Neural crest cell (in vitro differentiated cells): ENCODE measurements at places on chromosomes 4 and X.

- DNase-seq, result no peak
Measured at GRCh38 chrX:40912576-40912975, 172.7 kb upstream of the USP9X start.

GRCh38 chr4:137861682-137862081, 329.4 kb upstream of the PCDH18 start:
- DNase-seq, result no peak

- no peak for DNase-seq
Measured at GRCh38 chr4:161393602-161394001, 770.2 kb downstream of the FSTL5 start.

- DNase-seq, result no peak
Measured at GRCh38 chr4:6306299-6306698, 36.6 kb downstream of the WFS1 start.

- DNase-seq, result no peak
Measured at GRCh38 chr4:57926311-57926710, 816.1 kb upstream of the IGFBP7 start.

- no peak for DNase-seq
Measured at GRCh38 chrX:119228512-119229252, 7.4 kb upstream of the PGRMC1 start.

DNA sequence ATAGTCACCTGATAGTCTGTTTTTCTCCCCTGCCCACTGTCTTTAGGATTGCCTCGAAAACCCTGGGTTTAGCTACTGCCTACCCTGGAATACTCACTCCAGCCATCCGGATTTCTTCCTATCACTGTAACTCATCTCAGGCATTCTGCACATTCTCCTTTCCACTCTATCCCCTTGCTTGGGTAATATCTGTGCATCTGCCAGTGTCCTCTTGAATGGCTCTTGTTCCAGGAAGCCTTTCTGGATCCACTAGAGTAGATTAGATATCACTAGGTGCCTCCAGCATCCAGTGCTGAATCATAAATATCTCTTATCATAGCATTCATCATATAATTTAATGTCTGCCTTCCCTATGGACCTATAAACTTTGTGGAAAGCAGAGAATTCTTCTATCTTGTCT, 17.1 kb upstream of the GALNT7 start:
- no peak for DNase-seq

GRCh38 chrX:107537815-107538214, 88.4 kb downstream of the FRMPD3 start:
- peak; percentile 8 for DNase-seq

- DNase-seq, result no peak
Measured at GRCh38 chr4:98318521-98318920, 57.3 kb downstream of the RAP1GDS1 start.

GRCh38 chrX:13346646-13347045, 26.8 kb upstream of the ATXN3L start:
- DNase-seq, result no peak

DNA sequence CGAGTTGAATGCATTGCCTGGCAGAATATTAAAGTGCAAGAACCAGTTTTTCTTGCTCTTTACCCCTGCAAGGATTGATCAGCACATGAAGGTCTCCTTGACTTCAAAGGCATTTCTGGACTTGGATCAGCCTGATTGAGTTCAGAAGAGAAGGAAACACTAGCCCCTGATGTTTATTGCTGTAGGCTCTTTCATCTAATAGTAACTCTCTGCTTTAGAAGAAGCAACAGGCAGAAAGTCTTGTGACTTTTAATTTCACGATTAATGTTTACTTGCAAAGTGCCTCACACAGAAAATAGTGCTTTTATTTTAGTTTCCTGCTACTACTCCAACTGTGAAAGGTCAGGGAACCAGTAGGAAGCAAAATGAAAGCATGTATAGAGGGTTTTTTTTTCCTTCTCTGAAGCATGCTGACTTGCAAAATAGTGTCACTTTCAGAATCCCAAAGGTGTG, 69.1 kb downstream of the PCDH7 start:
- no peak for DNase-seq

- DNase-seq, result no peak
Measured at GRCh38 chrX:41164449-41164848, 79.2 kb downstream of the USP9X start.

DNA sequence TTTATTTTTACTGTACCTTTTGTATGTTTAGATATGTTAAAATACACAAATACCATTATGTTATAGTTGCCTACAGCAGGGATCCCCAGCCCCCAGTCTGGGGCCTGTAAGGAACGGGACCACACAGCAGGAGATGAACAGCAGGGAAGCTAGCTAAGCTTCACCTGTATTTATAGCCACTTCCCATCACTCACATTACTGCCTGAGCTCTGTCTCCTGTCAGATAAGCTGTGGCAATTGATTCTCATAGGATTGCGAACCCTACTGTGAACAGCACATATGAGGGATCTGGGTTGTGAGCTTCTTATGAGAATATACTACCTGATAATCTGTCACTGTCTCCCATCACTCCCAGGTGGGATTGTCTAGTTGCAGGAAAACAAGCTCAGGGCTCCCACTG, 73.9 kb downstream of the BMPR1B start:
- DNase-seq, result no peak

DNA sequence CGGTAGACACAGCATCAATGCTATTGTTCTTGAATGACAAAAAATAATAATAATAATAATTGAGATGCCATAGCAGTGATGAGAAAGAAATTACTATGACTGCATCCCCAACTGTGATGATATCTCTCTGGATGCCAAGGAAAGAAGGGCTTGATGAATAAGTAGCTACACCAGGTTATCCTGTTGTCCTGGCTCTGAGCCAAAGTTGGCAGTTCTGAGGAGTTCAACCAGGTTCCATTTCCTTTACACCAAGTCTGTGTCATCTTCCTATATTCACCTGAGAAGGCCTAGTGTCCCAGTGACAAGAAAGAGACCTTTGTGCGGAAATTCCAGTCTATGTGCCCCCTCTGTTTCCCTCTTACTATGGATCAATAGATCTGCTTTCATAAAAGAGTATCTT, 3.4 kb upstream of the MAML3 start:
- DNase-seq, result no peak

- DNase-seq, result peak; percentile 8
Measured at GRCh38 chr4:7876201-7876875, 63.3 kb downstream of the AFAP1 start.

GRCh38 chr4:101306764-101307615, 40.3 kb downstream of the PPP3CA start:
- DNase-seq, result no peak

DNA sequence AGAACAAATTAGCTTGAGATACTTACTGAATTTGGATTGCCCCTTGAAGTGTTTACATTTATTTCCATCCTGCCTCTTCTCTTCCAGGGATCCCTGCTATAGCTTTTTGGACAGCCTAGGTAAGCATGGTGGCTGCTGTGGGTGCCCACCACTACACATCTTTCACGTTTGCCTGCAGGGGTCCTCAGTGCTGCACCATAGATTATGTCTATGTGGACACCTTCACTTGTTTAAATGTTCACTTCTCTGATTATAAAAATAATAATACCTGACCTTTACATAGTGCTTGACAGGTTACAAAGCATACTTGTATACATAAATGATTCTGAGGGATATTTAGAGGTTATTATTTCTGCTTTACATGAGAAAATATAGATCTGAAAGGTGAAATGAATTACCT, 67.9 kb upstream of the SLC4A4 start:
- DNase-seq, result peak; percentile 27

DNA sequence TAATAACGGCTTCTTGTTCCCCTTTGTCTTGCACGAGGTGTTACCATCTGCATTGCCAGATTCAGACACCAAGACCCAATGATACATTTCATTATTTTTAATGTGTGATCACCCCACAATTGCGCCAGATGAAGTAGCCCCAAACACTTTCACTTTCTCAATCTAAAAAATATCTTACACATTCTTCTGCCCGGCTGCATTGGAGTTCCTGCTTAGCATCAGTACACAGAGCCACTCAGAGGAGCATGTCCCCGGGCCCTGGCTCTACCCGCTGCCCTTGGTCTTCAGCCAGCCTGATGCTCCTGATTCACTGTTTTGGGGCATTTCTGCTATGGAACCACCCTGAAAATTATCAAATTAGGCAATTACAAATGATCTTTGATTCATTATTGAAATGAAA, 66.0 kb upstream of the TENM3 start:
- DNase-seq, result no peak

DNA sequence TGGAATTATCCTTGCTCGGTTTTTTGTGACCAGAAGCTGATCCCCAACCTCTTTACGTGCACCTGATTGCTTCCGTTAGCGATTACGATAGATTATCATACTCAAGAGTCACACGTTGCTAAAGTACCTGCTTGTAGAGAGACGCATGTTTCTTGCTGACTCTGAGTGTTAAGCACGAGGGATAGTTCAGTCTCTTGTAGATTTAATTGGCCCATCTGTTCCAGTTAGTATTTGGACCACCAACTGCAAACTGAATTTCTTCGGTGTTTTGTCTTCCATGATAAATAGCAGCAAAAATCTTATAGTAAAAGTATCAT, 516 bp upstream of the COX18 start:
- DNase-seq, result no peak

DNA sequence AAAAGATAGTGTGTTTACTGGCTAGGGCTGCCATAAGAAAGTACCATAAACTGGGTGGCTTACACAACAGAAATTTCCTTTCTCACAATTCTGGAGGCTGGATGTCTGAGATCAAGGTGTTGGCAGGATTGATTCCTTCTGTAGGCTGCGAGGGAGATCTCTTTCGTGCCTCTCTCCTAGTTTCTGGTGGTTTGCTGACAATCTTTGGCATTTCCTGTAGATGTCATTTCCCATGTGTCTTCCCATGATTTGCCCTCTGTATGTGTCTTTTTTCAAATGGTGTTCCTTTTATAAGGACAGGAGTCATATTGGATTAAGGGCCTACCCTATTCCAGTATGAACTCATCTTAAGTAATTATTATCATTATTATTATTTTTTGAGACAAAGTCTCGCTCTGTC, 27.9 kb upstream of the LCORL start:
- DNase-seq, result no peak

DNA sequence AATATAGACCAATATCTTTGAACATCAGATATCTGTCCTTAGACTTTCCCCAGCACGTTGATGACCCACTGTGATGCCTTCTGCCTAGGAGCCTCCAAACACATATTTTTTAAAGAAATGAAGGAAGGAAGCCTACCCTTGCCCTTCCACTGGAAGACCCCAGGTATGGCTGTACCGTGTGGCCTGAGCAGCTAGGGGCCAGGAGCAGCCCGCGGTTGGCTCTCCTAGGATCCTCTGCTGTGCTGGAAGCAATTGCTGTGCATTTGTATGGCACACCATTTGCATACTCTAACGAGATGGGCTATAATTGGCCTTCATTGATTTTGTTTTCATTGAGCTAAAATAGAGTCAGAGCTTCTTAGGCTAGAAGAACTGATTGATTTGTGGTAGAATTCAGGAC, 128.8 kb downstream of the GPAT3 start:
- no peak for DNase-seq

- DNase-seq, result no peak
Measured at GRCh38 chr4:40617872-40618271, 11.8 kb downstream of the RBM47 start.

GRCh38 chr4:87239821-87240220, 19.4 kb upstream of the KLHL8 start:
- no peak for DNase-seq

- DNase-seq, result peak; percentile 6
Measured at GRCh38 chrX:143633461-143634308, 2.2 kb downstream of the SLITRK4 start.

- no peak for DNase-seq
Measured at GRCh38 chr4:83759611-83760010, 223.7 kb downstream of the GPAT3 start.

- no peak for DNase-seq
Measured at GRCh38 chr4:152946446-152946845, 10.3 kb downstream of the FHDC1 start.

DNA sequence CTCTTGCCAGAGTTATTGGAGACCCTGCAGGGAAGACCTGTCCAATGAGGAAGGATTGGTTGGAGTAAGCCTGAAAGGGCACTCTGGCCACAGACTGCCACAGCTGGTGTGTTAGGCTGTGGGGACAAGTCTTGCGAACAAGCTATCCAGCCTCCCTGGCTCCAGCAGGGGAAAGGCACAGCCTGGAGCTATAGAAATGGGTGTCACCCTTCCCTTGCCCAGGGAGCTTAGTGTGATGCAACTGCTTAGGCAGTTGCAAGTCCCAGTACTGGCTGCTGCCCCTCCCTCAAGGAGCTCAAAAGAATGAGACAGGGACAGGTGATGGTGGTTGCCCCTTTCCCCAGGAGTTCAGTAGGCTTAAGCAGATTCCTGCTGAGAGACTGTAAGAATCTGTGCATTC, 165.7 kb upstream of the CT83 start:
- no peak for DNase-seq

GRCh38 chr4:37876156-37876555, 14.7 kb upstream of the TBC1D1 start:
- no peak for DNase-seq

DNA sequence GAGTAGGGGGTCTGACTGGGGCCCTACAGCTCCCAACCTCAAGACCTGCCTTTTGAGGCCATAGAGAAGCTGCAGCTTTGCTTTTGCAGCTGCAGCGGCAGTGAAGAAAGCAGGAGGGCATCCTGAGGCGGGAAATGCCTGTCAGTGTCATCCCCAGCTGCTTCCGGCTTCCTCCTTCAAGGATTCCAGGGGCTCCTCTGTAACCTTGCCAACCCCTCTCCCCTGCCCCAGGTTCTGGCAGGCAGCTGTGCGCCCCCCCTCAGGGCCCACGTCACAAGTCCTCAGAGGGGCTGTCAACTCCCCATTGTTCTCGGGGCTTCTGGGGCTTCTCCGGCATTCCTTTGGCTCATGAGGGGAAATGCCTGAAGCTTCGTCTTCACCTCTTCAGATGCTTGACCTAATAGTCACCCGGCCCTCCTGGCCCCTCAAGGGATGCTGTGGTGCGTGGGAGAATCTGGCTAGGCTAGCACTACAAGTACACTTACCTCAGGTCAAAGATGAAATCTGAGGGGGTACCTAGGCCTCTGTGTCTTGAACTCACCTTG, 31.9 kb downstream of the APLN start:
- no peak for DNase-seq

- no peak for DNase-seq
Measured at GRCh38 chr4:86272669-86273068, 87.2 kb downstream of the MAPK10 start.

GRCh38 chr4:16056681-16057385, 27.0 kb downstream of the PROM1 start:
- DNase-seq, result no peak

GRCh38 chr4:7939377-7940108, at the start of gene AFAP1:
TSS of gene AFAP1 (minus strand) at chr4:7939861. CDS start at chr4:7872078, 67,783 bp downstream.
- DNase-seq, result peak; percentile 94

GRCh38 chr4:67465763-67466052, 79.6 kb downstream of the CENPC start:
- no peak for DNase-seq

GRCh38 chr4:22842360-22843018, 149.8 kb downstream of the GBA3 start:
- no peak for DNase-seq

DNA sequence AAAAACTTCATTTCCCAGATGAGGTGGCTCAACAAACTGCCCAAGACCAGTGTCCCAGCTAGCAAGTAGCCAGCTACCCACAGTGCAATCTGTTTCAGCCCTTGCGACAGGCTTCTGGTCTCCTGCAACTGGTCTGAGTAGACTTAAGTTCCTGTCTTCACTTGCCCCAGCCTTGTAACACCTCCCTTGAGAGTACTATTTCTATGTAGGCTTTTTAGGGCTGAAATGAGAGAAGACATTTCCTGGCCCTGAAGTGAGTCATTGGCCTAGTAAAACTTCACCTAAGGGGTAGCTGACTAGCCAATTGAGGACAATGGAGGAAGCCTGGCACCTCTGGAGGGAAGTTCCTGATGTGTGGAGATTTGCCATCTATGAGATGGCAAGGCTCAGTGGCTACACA, 80.1 kb upstream of the STIM2 start:
- DNase-seq, result no peak
